WTC11 (cell line): ENCODE measurements at places on chromosomes 6 and 20.

DNA sequence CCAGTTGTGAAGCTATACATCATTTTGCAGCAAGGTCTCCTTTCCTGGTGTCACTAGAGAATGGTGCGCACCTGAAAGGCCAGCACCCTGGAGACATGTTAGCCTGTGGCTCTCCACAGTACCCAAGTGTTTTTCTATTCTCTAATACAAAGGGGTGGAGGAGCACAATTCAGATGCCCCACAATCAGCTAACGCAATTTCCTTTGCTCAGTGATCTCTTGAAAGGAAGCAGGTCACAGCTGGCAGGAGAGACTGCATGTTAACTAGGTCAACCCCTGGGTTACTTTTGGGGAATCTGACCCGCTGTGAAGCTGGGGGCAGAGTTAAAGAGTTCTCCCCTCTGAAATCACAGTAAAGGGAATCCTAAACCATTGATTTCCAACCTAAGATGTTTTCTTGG lies 92.5 kb downstream of the B3GAT2 start:
- no peak for DNase-seq

DNA sequence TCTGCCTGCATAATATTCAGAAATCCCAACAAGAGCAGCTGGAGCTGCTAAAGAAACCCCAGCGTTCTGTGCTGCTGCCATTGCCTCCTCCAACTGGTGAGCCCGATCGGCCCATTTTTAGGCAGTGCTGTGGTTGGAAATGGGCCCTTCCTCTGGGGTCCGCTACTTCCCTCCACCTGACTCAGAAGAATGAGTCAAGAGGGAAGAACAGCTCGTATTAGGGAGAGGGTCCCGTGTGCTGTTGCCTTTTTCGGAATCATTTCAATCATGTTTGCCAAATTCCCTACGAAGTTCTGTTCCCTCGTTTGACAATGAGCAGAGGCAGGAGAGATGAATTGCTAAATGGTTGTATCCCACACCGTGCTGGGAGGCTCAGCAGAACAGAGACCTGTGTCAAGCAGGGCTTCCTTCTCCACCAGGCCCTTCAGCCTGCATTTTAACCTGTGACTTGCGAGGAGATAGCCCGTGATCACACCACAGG lies 38.4 kb downstream of the THBS2 start:
- no peak for DNase-seq

- no peak for DNase-seq
These were observed 52.5 kb upstream of the TAGAP start for GRCh38 chr6:159097256-159097655.

- DNase-seq: no peak
These were observed 2.1 kb downstream of the DAAM2 start for GRCh38 chr6:39794231-39794630.

- DNase-seq: peak; percentile 87
These were observed 102.1 kb downstream of the TMEM242 start for GRCh38 chr6:157221049-157221816.

GRCh38 chr6:454148-454991 lies 62.8 kb downstream of the IRF4 start:
- DNase-seq: no peak

- no peak for DNase-seq
These were observed 24.4 kb downstream of the PROCR start for GRCh38 chr20:35196313-35196712.

GRCh38 chr6:168699631-168700295 lies 258.8 kb downstream of the SMOC2 start:
- no peak for DNase-seq

GRCh38 chr6:151958332-151958731 lies 150.8 kb downstream of the ESR1 start:
- DNase-seq: no peak

DNA sequence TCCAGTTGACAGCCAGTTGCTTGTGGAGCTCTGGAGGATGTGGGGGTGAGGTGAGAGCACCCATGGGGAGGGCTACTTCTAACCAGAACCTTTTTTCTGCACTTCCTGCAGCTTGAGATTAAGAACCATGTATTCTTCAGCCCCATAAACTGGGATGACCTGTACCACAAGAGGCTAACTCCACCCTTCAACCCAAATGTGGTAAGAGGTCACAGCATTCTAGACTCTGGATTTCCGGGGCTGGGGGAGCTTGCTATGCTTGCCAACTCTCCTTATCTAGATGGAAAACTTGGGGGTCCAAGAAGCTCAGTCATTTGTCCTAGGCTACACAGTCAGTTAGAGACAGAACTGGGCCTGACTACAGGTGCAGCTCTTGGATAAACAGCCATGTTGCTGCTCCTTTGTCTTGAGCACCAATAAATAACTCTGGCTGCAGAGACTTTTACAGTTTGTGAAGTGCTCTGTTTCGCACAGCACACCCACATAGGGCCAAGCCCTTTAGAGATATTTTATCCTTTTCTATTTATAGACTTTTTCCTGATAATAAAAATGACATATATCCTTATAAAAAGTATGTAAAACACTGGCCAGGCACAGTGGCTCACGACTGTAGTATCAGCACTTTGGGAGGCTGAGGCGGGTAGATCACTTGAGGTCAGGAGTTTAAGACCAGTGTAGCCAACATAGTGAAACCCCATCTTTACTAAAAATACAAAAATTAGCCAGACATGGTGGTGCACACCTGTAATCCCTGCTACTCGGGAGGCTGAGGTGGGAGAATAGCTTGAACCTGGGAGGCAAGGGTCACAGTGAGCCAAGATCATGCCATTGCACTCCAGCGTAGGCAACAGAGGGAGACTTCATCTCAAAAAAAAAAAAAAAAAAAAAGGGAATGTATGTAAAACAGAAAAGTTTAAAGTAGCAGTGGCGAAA lies 10.6 kb upstream of the IFT52 start:
- DNase-seq: no peak
